Naive thymus-derived CD8-positive, alpha-beta T cell (primary cell): ENCODE measurements at places on chromosomes 5 and 9. TPM values are rescaled to one million over a fixed set of nuclear protein-coding genes. Genes with fewer than 3 reads are reported as not detected.
A peak's percentile ranks its signal among the peaks of the same experiment; 100 is the strongest.

The TRPM6 gene
- not detected for polyA plus RNA-seq

GRCh38 chr9:120791161-120791560, 2.1 kb downstream of the FBXW2 start:
- H3K36me3 ChIP-seq = peaks cover 11% of the 10 kb centered on the region
- H3K4me1 ChIP-seq = peaks cover 74% of the 10 kb centered on the region
- peak overlapping the region; percentile 95 for H3K27ac ChIP-seq
- no peaks in the 10 kb centered on the region for H3K27me3 ChIP-seq

GRCh38 chr9:3471883-3472282, 53.9 kb downstream of the RFX3 start:
- no peak overlapping the region for H3K4me3 ChIP-seq
- peaks cover 3% of the 10 kb centered on the region for H3K36me3 ChIP-seq
- peaks cover 26% of the 10 kb centered on the region for H3K4me1 ChIP-seq
- DNase-seq = no peak
- no peak overlapping the region for H3K27ac ChIP-seq

The TGFBI gene
- polyA plus RNA-seq = not detected

DNA sequence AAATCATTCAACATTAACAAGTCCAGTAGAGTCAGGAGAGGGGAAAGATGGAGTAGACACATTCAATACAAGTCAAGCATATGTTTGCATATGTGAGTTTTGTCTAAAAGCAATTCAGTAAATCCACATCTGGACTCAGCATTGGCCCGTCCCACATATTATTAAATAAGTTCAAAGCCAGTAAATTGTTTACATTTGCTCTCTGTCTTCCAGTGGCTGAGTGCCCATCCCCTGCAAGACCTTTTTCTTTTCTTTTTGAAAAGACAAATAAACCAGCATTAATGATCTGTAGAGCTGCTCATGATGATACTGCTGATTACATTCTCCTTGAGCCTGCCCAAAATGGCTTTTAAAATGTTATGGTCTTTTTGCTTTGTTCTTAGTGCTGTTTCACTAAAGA, 71.1 kb downstream of the TNC start:
- peaks cover 7% of the 10 kb centered on the region for H3K4me1 ChIP-seq
- H3K4me3 ChIP-seq = no peak overlapping the region
- no peak overlapping the region for H3K27ac ChIP-seq
- H3K36me3 ChIP-seq = no peaks in the 10 kb centered on the region

DNA sequence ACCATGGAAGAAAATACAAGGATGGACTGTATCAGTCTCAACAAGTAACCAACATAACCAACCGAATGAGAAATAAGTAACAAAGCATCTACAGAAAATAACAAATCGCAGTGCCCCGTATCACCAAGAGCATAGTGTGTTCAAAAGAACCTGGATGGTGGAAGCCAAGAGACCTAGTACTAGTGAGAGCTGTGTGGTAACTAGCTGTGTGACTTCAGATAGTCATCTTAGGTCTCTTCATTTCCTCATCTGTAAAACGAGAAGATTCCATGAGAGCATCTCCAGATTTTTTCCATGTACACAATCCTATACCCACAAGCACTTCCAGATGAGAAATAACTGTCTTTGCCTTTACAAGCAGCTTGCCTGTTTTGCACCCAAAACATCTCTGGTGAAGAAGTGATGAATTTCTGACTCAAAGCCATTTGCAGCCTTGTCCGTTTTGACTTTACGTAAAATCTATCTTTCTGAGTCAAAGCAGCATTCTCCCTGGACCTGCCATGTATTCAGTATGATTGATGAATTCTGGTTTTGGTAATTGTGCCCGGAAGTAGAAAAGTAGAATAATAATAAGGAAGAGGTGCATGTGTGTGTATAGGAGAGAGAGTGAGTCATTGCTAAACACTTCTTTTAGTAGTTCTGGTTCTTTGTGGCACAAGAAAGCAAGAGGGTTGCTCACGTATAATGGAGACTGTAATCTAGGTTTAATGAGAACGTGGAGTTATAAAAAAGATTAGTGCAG, 41.0 kb downstream of the AOPEP start:
- H3K27me3 ChIP-seq = no peaks in the 10 kb centered on the region
- no peak for DNase-seq
- no peak overlapping the region for H3K27ac ChIP-seq
- peaks cover 24% of the 10 kb centered on the region for H3K4me1 ChIP-seq

GRCh38 chr5:151738125-151738848, 20.1 kb downstream of the ATOX1 start:
- H3K36me3 ChIP-seq = peaks cover 12% of the 10 kb centered on the region
- no peaks in the 10 kb centered on the region for H3K27me3 ChIP-seq
- H3K4me1 ChIP-seq = peaks cover 20% of the 10 kb centered on the region
- DNase-seq = no peak
- no peak overlapping the region for H3K4me3 ChIP-seq
- no peak overlapping the region for H3K27ac ChIP-seq

The OCLN gene
- polyA plus RNA-seq = 0.13 TPM

The FST gene
- 0.30 TPM for polyA plus RNA-seq

- no peaks in the 10 kb centered on the region for H3K4me1 ChIP-seq
- H3K27me3 ChIP-seq = no peaks in the 10 kb centered on the region
- H3K36me3 ChIP-seq = no peaks in the 10 kb centered on the region
- H3K27ac ChIP-seq = no peak overlapping the region
These were observed 55.4 kb upstream of the LRRTM2 start for GRCh38 chr5:138930371-138931097.

DNA sequence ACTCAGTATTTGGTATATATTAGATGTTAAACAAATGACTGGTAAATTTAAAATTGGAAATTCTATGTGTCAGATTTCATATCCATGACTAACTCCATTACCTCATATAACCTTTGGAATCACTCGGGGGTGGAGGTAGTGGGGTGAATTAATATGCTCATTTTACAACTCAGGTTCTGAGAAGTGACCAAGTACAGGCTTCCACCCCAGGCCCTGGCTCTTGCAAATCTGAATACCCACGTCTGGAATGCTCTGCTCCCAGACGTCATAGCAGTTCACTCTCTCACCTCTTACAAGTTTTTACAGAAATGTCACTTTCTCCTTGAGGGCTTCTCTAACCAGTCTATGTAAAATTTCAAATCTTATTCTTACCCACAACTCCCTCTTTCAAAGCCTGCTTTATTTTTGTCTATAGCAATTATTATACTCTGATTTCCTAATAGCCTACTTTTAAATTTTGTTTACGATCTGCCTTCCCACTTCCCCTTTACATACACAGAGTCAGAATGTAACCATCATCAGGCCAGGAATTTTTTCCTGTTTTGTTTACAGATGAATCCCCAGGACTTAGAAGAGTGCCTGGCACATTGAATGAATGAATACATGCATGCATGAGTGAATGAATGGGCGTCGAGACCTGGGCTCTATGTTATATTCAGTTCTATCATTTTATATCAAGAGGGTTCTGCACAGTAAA, 134.1 kb upstream of the IFNE start:
- peaks cover 34% of the 10 kb centered on the region for H3K4me1 ChIP-seq
- DNase-seq = no peak
- no peaks in the 10 kb centered on the region for H3K36me3 ChIP-seq
- H3K4me3 ChIP-seq = no peak overlapping the region

GRCh38 chr9:93659837-93660177, 83.4 kb downstream of the PHF2 start:
- DNase-seq = no peak
- no peak overlapping the region for H3K27ac ChIP-seq
- peaks cover under 1% of the 10 kb centered on the region for H3K36me3 ChIP-seq
- no peak overlapping the region for H3K4me3 ChIP-seq
- H3K4me1 ChIP-seq = no peaks in the 10 kb centered on the region
- H3K27me3 ChIP-seq = no peaks in the 10 kb centered on the region

DNA sequence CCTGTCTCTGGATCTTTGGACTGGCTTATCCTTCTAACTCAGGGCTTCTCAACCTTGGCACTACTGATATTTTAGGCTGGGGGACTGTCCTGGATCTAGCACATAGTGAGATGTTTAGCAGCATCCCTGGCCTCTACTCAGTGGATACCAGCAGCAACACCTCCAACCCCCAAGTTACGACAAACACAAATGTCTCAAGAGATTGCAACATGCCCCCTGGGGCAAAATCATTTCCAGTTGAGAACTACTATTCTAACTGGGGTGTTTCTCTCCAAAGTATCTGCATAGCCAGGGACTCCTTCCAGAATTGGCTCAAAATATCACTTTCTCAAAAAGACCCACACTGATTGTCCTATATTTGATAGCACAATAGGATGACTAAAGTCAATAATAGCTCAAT, 7.2 kb upstream of the TLR4 start:
- peaks cover 2% of the 10 kb centered on the region for H3K27me3 ChIP-seq
- DNase-seq = no peak
- no peak overlapping the region for H3K27ac ChIP-seq
- H3K4me1 ChIP-seq = no peaks in the 10 kb centered on the region
- H3K4me3 ChIP-seq = no peak overlapping the region
- H3K36me3 ChIP-seq = no peaks in the 10 kb centered on the region

The BRD9 gene
- 15.4 TPM for polyA plus RNA-seq

DNA sequence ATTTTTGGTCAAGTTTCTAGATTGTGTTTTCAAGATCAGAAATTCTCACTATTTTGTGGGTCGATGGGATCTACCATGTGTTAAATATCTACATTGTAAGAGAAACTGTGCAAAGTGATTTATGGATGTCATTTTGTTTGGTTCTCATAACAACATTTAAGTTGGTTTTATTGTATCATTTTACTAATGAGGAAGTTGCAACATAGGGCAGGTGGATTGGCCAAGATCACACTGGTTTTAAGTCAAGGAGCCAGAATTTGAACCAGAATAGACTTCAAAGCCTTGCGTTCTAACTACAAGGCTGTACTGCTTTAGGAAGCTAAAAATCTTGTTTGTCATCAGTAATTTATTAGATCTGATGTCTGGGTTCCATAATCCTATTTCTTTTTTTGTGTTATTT, 23.4 kb downstream of the SH3TC2 start:
- DNase-seq = no peak
- no peak overlapping the region for H3K4me3 ChIP-seq
- H3K27me3 ChIP-seq = peaks cover 24% of the 10 kb centered on the region
- no peak overlapping the region for H3K27ac ChIP-seq
- H3K4me1 ChIP-seq = peaks cover 4% of the 10 kb centered on the region
- no peaks in the 10 kb centered on the region for H3K36me3 ChIP-seq

The SAXO1 gene
- polyA plus RNA-seq = 0.46 TPM

GRCh38 chr9:103364753-103365152, 369.6 kb downstream of the CYLC2 start:
- H3K27ac ChIP-seq = no peak overlapping the region
- H3K36me3 ChIP-seq = peaks cover 3% of the 10 kb centered on the region
- H3K4me3 ChIP-seq = no peak overlapping the region
- no peaks in the 10 kb centered on the region for H3K27me3 ChIP-seq

The DENND1A gene
- polyA plus RNA-seq = 2.6 TPM

DNA sequence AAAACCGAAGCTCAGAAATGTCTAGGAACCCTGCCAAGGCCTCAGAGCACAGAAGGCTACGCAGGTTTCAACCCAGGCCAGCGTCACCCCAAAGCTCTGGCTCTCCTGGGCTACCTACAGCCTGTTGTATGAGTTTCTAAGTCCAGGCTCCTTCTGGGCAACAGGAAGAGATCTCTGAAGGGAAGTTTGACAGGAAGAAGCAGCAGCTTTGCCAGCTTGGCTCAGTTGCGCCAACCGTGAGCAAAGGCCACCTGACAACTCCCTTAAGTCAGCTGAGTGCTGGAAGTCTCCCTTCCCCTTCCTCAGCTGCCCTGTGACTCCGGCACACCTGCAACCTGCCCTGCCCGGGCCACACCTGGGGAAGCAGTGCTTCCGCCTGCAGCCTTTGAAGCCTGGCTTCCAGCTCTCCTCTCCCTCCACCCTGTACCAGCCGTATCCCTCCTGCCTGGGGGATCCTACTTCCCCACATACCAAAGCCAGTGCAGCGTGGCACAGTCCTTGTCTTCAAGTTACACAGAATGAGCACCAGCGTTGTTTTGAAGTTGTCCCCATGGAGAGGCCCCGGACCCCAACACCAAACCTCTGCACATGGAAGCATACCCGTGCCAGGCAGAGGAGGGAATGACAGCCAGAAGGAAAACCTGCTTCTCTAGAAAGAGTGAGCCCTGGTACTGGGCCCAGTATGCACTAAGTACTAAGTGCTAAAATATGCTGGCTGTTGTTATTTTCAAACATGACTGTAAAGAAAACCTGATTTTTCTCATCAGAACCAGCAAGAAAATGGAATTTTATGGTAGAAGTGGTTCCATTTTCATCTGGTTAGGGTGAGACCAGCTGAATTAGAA, 36.5 kb downstream of the SHB start:
- H3K4me3 ChIP-seq = no peak overlapping the region
- H3K4me1 ChIP-seq = peaks cover 7% of the 10 kb centered on the region
- peaks cover 7% of the 10 kb centered on the region for H3K27me3 ChIP-seq

DNA sequence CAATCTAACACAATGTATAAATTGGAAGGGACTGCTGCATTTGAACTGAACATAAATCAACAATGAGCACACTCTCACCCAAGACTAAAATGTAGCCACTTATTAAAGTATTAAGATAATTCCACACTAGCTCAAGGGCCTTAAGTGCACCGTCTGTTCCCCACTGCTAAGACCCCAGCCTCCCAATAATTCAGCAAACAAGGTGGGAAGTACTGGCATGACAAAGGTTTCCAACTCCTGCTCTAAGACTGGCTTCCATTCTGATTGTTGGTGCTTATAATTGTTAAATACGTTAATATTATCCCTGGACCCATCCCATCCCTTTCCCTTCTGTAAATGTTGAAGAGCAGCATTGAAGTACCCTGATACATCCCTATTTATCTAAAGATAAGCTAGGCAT, 636.7 kb downstream of the NR2F1-AS1 start:
- no peak overlapping the region for H3K4me3 ChIP-seq
- no peak overlapping the region for H3K27ac ChIP-seq
- H3K36me3 ChIP-seq = no peaks in the 10 kb centered on the region
- DNase-seq = no peak

- no peaks in the 10 kb centered on the region for H3K27me3 ChIP-seq
- H3K36me3 ChIP-seq = no peaks in the 10 kb centered on the region
- no peak overlapping the region for H3K4me3 ChIP-seq
- no peak overlapping the region for H3K27ac ChIP-seq
- no peak for DNase-seq
- H3K4me1 ChIP-seq = no peaks in the 10 kb centered on the region
These were observed 271.5 kb upstream of the PANK3 start for GRCh38 chr5:168850683-168851082.

DNA sequence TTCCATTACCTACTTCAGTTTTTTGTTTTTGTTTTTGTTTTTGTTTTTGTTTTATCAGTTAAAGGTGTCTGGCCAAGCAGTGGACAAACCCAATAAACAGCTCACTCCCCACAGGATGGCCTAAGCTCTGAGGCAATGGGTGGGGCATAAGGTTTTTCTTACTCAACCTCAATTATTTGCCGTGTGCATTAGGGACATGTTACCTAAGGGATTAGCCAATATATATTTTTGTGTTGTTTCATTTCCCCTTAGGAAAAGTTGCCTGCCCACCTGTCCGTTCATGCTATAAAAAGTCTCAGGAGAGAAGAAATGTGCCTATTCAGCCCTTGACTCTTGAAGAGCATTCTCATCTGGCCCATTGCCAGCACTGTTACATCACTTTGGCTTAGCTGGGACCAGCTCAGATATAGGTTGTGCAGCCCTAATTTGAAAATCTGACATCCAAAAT, 7.3 kb downstream of the SH3RF2 start:
- H3K36me3 ChIP-seq = no peaks in the 10 kb centered on the region
- no peak overlapping the region for H3K27ac ChIP-seq
- H3K27me3 ChIP-seq = peaks cover 9% of the 10 kb centered on the region
- no peak for DNase-seq
- no peak overlapping the region for H3K4me3 ChIP-seq

GRCh38 chr5:159821461-159821940, 94.8 kb upstream of the ADRA1B start:
- no peak overlapping the region for H3K27ac ChIP-seq
- DNase-seq = no peak
- no peak overlapping the region for H3K4me3 ChIP-seq
- H3K27me3 ChIP-seq = peaks cover 7% of the 10 kb centered on the region
- no peaks in the 10 kb centered on the region for H3K4me1 ChIP-seq
- H3K36me3 ChIP-seq = no peaks in the 10 kb centered on the region
